NCI-H446 treated with DMSO at 0.1 percent for 48 hours (cell line): ENCODE measurements at places on chromosomes 2 and 18.

DNA sequence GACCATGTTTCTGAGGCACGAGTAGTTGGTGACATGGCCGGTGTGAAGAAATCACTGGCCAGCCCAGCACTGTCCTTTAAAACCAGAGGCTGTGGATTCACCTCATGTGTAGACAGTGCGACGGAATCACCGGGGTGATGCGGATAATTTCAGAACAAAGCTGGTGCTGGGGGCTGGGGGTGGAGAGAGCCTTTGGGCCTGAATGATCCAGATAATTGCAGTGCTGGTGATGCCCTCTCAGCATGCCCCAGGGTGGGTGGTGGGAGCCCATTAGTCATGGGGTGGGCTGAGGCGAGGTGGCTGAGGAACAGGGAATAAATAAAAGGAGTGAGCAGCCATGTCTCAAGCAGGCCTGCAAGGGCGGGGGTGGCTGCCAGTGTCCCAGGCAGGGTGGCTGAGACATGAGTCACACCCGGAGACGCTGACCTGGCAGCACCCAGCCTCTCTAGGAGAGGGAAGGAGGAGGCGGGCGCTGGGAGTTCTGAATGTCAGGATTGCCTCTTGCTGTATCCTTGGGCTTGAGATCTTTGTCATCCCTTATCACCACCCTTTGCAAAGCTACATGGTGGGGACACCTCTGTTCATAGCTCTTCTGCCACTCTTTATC, 151.1 kb upstream of the MSH6 start:
- DNase-seq, result no peak

GRCh38 chr18:2618009-2618408, 37.5 kb upstream of the SMCHD1 start:
- DNase-seq, result no peak

DNA sequence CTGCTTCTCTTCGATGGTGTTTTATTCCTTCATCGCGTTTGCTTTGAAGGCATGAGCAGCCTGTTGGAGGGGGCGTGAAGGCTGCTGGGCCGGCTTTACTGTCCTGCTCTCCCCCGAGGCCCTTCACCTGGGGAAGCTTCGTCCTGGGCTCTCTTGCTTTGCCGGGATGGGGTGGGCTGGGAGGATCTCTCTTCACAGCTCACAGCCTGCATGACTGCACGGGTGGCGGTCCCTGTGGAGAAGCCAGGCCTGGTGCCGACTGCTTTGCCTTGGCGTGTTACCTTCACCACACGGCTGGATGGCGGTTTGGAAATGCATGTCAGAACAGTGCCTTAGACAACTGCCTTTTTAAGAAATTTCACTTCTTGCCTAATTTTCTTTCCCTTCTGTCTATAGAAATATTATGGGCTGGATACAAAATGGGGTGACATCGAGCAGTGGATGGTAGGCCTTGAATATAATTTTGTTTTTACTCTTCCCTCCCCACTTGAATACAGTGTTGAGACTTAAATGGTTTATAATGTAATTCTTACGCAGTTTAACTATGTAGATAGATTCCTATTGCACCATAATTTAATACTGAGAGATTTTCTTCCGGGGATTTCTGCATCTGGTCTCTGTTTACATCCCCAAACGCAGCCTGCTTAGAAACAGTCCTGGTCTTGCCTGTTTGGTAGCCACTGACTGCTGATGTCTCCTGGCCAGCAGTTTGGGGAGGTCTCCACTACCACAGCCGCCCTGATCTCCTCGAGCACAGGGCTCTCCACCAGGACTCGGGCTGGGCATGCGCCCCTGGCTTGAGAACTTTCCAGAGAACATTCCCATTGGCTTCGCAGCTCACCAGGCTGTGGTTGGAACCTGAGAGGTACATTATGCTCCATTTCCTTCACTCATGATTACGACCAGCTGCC, 81.0 kb upstream of the RBM44 start:
- no peak for DNase-seq

DNA sequence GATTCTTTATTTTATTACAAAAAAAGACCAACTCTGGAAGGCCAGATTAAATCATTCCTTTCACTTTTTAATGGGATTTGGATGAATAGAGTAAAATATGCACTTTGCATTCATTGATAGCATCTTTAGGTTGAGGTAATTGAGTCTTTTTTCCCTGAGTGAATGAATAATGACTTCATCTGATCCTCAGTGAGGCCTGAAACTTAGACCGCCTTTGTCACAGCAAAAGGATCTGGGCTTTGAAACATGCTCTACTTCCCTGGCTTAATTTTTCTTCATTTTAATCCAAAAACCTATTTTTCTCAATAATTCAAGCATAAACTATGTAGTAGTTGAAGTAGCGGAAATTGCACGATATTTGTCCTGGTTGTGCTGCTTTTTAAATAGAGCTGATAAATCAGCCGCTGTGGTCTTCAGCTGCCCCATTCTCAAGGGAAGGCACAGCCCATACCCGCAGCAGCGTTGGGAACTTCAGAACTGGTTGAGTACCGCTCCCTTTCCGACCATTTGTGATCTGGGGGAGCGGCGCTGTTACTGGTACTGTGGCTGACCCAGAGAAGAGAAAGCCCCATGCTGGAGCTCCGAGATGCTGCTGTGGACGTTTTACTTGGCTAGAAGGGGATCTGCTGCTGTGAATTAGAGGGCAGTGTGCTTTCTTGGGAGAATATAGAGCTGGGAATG, 145.3 kb upstream of the NFATC1 start:
- no peak for DNase-seq

DNA sequence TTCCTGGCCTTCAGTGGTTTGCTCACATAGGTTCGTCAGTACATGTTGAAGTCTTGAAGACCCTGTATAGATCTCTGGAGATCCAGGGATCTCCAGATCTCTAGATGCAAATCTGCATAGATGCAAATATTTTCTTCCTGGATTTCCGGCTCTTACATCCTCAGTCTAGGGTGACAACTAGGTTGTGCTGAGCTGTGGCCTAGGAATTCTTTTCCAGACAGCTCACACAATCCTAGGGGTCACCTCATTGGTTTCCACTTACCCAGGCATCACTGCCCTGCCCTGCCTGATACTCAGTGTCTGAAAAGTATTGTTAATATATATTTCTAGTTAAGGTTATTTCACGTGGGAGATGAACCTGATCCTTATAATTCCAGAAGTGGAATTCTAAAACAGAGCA, 105.1 kb upstream of the TTC27 start:
- no peak for DNase-seq

DNA sequence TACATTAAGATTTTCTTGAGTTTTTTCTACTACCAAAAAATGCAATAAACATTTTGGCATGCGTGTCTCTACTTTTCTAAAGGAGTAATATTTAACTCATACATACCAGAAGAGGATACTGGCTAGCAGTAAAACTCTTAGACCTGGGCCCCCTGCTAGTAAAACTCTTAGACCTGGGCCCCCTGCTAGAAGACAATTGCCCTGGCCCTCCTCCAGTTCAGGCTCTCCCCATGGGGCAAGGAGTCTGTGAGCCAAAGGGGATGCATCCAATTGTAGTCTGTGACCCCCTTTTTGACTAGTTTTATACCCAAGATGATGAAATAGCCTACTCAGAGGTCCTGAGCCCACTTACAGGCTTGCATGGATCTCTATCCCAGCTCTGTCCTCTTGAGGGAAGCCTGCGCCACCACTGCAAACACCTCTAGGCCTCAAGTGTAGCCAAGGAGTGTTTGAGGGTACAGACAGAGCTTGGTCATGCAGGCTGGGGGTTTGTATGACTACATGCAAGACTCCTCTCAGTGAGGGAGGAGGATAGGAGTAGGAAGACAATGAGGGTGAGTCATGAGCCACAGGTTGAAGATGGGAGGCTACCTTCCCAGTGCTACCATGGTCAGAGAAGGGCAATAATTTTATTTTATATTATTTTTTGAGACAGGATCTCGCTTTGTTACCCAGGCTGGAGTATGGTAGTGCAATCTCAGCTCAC, 45.2 kb upstream of the PGAP1 start:
- no peak for DNase-seq

DNA sequence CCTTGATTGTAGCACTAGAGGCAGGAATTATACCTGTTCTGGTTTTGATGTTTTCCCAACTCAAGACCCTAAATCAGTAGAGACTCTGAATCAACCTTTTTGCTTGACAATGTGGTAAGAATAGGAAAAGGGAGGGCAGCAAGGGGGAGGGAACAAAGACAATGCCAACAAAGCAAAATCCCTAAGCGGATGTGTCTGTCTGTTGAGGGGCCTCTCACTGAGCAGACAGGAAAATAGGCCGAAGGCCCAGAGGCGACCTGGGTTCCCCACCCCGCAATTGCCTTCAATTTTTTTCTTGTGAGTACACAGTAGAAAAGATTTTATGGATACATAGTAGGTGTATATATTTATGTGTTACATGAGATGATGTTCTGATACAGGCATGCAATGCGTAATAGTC, 75.6 kb downstream of the MAP4K4 start:
- DNase-seq, result no peak

GRCh38 chr2:239238381-239238780, 162.4 kb downstream of the HDAC4 start:
- DNase-seq, result no peak

DNA sequence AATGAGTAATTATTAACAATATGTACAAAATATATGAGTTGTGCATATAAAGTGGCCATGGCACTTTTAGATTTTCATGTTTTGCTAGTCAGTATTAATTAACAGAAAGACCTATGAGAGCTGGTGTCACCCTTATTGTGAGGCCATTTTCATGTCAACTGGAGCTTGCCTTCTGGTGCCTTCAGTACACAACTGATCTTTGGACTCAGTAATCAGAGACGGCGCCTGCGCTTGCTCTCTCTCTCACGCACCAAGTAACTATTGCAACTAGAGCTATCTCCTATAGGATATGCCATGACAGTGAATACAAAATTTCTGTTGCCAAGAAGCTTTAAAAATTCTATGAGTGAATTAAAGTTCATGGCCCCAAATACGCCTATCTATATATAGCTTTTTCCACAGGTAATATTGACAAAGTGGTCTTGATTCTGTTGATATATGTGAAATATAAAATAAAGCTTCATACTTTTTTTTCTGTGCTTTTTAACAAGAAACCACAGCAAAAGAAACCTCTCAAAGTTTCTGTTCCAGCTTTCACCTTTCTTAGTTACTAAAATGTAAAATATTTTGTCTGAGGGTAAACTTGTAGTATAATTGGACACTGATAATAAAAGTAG, 2.9 kb downstream of the SERTAD2 start:
- no peak for DNase-seq

GRCh38 chr2:77767388-77768076, 245.4 kb upstream of the LRRTM4 start:
- DNase-seq, result no peak

GRCh38 chr2:193783681-193784080, 1588.9 kb upstream of the TMEFF2 start:
- no peak for DNase-seq

DNA sequence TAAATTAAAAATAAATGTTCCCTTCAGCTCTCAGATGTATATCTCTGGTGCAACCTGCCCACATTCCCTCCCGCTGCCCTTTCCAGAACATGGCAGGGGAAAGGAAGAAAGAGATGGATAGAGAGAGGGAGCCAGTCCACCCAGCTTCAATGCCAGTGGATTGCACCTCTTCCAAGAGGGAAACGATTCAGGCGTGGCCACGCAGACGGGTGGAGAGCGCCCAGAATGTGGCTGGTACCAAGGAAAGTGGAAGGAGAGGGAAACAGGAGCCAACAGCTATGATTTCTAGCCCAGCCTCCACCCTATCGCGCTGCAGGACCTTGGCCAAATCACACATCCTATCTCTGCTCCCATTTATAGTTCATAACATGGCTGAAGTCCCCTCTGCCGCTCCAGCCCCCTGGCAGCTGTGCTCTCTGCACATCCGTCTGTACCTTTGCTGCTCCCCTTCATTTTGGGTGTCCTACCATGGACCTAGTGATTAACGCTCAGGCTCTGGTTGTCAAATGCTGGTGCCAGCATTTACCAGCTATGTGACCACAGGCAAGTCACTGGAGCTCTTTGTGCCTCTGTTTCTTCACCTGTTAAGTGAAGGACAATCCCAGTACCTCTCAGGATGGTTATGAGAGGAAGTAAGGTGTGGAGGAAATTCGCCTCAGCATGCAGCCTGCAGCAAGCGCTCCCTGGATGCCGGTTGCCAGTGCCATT, 66.5 kb downstream of the SFXN5 start:
- no peak for DNase-seq

GRCh38 chr2:71678874-71679273, 225.5 kb downstream of the DYSF start:
- no peak for DNase-seq

DNA sequence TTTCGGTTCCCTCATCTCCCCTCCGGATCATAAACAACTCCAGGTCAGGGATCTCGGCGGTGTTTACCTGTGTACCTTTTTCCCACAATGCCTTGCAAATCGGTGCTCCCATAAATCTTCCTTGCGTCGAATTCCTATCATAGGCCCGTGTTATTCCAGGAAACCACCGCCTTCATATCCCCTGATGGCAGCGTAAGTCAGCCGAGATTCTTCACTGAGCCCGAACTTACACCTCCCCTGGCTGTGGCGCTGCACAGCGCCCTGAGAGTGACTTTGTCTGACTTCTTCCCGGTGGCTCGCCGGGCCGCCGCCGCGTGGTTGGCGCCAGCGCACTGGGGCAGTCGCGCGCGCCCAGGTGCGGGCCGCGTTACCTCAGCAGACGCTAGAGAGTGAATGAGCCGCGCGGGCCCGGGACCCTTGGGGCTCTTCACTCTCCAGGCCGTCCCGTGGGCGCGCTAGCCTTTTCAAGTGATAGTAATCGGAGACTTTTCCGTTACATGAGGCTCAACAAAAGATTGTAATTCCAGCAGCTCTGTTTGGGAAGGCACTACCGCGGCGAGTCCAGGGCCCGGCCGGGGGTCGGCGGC, 101.6 kb downstream of the SPTBN1 start:
- no peak for DNase-seq

- no peak for DNase-seq
Observed at GRCh38 chr18:31206787-31207381, 44.2 kb upstream of the DSC1 start.

GRCh38 chr2:8840475-8841091, 3.2 kb upstream of the KIDINS220 start:
- DNase-seq, result no peak

GRCh38 chr2:189252991-189253675, 73.6 kb upstream of the COL5A2 start:
- no peak for DNase-seq

DNA sequence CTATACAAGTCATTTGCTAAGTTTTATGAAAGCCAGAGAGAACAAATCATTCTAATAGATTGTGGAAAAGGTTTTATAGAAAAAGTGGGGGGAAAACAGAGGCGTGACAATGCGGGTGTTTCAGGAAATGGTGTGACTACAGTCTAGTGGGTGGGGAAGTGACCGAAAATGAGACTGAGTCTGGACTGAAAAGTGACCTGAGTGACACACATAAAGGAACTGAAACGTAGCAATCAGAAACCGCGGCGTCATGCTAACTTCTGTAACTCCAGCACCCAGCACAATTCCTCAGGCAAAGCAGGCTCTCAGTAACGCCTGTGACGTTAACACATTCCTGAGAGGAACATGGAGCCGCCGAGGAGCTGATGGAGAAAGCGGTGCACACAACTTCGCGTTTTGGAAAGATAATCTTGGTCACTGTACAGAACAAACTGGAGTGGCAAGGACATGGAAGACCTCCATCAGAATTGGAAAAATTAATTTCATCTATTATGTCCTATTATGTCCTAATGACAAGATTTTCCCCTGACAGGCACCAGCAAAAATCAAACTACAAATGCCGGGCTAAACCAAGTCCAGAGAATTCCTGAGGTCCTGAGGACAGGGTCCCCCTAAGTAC, 1.4 kb upstream of the CD226 start:
- DNase-seq, result no peak

- DNase-seq, result no peak
Observed at GRCh38 chr18:55256226-55256928, 297.1 kb upstream of the CCDC68 start.
